Tibial artery (tissue), 4 donors: ENCODE measurements at places on chromosomes 3 and 15.

GRCh38 chr3:172257648-172258400 lies 190.4 kb downstream of the GHSR start:
- DNase-seq, result no peak

DNA sequence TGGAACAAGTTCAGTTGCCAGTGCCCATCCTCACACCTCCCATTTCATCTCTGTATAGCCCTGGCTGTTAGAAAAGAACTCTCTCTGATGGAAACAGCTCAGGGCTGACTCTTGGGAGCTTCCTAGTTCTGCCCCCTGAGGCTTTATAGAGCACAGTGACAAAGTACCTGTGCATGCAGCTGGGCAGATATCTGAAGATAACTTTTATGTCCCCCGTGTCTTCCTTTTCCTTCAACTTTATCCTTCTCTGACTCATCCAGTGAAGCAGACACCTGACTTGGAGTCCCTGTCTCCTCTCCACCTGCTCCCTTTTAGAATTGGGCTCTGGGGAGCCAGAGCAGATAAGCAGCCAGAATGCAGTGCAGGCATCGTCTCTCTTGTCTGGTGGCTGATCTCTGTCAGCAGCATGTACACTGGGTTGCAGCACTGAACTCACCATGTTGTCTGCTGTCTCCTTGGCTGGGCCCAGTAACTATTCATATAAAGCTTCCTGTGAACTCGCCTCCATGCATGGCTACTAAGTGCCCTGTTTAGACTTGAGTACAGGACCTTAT lies 53.9 kb upstream of the PLXNA1 start:
- DNase-seq, result peak; percentile 3

- DNase-seq, result no peak
Observed at GRCh38 chr3:112653881-112654300, 12.9 kb upstream of the CCDC80 start.

DNA sequence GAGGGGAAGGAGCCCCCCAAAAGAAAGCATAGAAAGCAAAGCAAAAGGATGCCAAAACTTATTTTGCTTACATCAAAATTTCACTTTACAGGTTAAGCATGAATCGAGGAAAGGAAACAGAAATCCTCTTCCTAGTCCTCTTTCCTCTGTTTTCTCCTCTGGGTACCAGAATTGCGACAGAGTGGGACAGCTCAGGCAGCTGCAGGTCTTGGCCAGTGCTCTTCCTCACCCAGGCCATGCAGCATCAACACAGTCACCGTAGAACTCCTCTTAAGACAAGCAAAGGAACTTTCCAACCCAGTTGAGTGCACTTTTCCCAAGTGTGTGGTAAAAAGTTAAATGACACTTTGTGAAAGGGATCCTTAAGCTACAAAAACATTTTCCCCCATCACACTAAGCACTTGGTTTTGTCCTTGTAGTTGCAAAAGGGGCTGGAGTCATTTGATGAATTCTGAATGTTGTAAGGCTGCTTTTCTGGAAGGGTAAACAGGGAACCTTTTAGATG lies 45.9 kb upstream of the MEX3B start:
- DNase-seq, result no peak

DNA sequence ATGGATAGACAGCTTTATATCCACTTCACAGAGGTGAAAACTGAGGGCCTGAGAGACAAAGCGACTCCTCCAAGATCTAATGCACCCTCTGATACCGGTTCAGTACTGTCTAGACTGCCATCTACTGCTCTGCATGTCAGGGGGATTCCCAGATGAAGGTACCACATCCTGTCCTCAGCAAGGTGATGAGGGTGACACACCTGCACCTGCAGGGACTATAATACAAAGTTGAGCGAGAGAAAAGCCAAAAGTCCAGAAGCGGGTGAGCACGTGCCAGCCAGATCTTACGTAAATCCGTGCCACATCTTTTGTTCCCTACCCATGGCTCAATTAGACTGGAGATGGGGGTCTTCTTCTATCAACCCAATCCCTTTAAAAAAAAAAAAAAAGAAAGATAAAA lies 32.4 kb upstream of the HES1 start:
- DNase-seq, result no peak

DNA sequence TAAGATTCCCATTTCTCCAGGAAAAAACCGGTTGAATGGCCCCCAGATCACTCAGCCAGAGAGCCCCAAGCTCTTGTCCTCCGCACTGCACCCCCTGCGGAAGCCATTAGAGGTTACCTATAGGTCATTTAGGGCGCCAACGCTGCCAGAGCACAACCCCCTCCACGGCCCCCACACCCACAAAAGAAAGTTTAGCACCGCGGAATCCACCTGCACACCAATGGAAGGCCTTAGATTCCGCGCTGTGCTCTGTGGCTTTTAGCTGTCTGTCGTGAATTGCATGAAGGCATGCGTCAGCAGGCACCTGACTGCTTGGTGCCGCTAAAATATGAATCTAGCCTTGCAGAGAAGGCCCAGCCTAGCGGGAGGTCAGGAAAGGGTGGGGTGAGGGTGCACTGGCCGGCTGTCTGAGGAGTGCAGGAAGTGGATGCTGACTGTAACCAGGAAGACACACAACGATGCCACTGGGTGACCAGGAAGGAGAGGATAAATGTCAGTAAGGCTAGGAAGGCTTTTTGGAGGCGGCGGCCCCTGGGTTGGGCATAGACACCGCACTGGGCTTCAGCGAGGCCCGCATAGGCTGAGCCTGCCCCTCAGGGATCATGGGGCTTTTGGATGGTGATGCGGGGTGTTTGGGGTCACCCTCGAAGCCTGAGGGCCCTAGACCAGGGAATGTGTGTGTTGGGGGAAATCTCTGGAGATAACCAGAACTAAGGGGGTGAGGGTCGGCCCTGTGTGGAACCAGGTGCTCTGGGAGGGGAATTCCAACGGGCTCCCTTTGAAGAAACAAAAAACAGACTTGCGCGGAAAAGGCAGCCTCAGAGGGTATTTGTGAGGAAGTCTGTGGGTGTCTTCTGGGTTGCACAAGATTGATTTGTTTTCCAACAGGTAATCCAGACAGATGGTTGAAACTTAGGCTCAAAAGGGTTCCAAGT lies 976 bp upstream of the NUP210 start:
- no peak for DNase-seq

- DNase-seq, result no peak
Observed at GRCh38 chr3:195774917-195775316, 36.8 kb downstream of the MUC4 start.

DNA sequence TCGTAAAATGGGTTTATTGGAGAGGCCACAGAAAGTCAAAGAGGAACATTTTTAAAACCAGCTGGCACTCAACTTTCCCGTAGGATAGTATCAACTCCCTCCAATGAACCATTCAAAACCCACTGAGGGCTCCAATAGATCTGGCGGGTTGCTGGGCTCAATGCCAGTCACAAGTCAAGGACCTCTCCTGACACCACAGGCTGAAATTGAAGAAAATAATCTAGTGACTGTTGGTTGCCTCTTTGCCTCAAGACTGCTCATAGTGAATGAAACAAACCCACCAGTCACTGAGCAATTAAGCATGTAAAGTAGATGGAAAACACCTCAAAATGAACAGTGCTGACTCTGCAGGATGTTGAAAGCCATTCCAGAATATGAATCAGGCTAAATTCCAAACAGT lies 500.6 kb upstream of the AGTR1 start:
- no peak for DNase-seq

- no peak for DNase-seq
Observed at GRCh38 chr3:183518491-183519251, 36.8 kb downstream of the KLHL6 start.

DNA sequence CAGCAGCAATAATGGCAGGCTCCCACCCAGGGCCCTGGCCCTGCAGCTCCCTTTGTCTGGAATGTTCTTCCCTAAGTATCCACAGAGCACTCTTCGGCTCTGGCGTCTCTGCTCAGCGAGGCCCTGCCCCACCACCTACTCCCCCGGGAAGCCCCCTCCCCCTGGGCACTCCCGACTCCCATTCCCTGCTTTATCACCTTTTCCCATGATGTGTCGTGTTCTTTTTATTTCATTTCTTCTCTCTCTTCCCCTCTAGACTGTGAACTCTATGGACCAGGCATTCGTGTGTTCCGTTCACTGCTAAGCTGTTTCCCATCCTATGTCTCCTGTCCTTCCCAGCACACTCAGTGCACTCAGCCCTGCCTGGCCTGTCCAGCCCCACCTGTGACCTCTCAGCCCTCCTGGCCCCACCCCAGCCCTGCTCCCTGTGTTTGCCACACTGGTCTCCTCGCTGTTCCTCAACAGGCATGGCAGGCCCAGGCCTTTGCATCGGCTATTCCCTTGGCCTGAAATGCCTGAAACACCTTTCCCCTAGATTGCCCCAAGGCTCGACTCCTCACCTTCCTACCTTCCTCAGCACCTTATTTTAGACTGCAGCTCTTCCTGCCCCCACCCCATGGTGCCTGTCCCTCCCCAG lies 107.4 kb downstream of the TPRA1 start:
- peak; percentile 55 for DNase-seq

DNA sequence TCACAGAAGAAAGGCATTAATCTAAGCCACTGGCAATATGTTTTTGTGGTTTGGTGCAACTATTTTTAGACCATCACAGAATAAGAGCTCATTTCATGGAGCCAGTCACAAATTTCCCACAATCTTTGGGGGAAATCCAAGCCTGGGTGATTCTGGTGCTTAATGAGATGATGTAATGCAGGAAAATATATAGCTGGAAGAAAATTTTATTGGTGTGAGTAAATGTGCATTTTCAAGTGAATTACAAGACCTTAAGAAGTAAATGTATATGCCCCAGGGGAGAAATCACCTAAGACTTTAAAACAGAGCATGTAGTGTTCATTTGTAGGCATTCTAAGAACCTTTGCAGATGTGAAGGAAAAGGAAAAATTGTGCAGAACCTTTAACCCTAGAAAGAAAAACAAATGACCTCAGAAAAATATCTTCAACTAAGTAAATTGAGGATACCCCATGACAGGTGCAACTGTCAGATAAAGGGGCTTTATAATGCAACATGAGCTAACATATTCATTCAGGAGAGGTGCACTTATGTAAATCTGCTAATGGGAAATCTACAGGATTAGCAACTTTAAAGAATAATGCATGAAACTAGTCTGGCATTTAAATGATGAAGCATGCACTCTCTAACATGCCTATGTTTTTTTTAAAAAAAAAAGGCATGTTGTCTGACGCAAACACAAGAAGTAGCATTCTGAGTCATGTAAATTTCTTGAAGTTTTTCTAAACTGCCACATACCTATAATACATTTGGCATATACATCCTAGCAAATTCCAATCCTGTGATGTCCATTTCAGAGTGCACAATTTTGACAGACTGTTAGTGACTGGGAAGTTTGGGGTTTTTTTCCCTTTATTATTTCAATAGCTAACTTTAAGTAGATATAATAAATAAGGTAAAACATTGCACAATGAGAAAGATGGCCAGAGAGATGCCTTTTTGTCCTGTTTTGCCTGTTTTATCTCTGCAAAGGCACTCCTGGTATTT lies 105.1 kb downstream of the MEX3B start:
- DNase-seq, result no peak

DNA sequence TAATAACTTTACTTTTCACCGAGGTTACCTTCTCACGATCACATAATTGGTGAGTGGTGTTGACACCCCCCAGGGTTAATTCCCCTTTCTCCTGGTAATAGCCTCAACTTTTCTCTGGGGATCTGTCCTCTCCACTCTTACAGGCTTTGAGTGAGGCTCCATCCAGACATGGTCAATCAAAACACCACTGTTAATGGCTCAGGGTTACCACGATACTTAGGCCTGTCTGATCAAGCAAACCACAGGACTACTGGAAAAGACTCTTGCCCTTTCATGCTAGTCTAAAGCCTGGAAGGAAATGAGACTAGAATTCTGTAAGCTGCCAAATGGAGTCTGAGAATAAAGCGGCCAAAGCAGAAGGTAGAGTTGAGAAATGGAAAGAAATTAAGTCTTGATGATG lies 56.5 kb upstream of the STT3B start:
- DNase-seq, result no peak

DNA sequence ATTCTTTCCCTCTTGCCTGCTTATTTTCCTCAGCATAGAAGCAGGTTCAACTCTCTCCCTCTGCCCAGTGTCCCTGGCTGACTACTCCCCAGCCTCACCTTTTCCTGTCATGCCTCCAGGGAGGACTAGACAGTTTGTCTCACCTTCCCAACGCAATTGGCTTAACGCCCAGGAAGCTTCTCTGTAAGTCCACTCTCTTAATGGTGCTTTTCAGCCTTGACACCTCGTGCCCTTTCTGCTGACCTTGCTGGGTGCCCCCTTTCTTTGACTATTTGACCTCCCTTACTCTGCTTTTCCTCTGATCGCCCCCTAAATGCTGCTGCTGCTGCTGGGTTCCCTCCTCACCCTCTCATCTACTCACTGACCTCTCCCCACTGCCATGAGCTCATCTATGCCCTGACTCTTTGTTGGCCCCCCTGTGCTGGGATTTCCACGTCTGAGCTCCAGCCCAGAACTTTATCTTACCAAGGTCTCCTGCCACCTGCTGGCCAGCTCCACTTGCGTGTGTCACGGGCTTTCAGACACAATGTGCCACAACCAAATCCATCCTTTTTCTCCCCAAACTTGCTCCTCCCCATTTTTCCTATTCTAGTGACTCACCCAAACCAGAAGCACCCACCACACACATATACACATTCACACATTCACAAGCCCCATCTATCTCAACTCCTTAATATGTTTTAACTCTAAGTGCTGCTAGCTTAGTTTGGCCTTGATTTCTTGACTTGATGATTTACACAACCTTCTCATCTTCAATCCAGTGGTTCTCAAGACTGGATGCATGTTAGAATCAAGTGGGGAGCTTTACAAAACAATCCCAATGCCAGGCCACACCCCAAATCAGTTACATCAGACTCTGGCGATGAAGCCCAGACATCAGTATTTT lies 16.6 kb downstream of the EPB42 start:
- DNase-seq, result no peak

- no peak for DNase-seq
Observed at GRCh38 chr15:34855413-34855812, 60.1 kb upstream of the ACTC1 start.

DNA sequence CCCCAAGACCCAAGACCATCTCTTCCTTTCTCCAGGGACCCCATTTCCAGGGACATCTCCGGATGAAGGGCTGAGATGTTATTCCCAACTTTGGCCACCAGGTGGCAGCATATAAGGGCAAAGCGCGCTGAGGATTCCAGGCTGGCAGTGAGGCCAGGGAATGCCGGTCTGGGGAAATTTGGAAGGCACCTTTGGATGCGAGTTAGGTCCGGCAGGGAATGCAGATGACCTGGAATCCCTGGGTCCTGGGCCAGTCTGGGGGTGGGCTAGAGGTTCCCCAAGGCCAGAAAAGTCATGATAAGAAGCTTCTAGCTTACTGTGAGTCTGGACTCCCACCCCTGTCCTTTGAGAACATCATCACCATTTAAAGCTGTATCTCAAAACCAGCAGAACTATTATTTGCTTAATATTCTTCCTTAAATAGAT lies 1.6 kb upstream of the CHST13 start:
- DNase-seq, result peak; percentile 70
